ENCODE measurements at places on chromosomes 6 and 20. TPM values are rescaled to one million over a fixed set of nuclear protein-coding genes. Genes with fewer than 3 reads are reported as not detected.

GRCh38 chr6:25907475-25908014 is 22.9 kb downstream of the SLC17A2 start:
- no peak for DNase-seq

The THBS2 gene
- 176 TPM for total RNA-seq

The GPR6 gene
- not detected for total RNA-seq

- DNase-seq = no peak
Measured at GRCh38 chr6:155333414-155333813, 19.1 kb upstream of the TFB1M start.

GRCh38 chr6:154594496-154595198 is 84.2 kb upstream of the CNKSR3 start:
- no peak for DNase-seq

The MUC22 gene
- not detected for total RNA-seq

- DNase-seq = no peak
Measured at GRCh38 chr20:905396-905961, 10.7 kb downstream of the ANGPT4 start.

GRCh38 chr20:37911838-37912281 is 8.9 kb downstream of the VSTM2L start:
- peak; percentile 81 for DNase-seq

The WFDC13 gene
- total RNA-seq = not detected

The NKAIN4 gene
- total RNA-seq = not detected

The FAM162B gene
- total RNA-seq = 46.6 TPM

DNA sequence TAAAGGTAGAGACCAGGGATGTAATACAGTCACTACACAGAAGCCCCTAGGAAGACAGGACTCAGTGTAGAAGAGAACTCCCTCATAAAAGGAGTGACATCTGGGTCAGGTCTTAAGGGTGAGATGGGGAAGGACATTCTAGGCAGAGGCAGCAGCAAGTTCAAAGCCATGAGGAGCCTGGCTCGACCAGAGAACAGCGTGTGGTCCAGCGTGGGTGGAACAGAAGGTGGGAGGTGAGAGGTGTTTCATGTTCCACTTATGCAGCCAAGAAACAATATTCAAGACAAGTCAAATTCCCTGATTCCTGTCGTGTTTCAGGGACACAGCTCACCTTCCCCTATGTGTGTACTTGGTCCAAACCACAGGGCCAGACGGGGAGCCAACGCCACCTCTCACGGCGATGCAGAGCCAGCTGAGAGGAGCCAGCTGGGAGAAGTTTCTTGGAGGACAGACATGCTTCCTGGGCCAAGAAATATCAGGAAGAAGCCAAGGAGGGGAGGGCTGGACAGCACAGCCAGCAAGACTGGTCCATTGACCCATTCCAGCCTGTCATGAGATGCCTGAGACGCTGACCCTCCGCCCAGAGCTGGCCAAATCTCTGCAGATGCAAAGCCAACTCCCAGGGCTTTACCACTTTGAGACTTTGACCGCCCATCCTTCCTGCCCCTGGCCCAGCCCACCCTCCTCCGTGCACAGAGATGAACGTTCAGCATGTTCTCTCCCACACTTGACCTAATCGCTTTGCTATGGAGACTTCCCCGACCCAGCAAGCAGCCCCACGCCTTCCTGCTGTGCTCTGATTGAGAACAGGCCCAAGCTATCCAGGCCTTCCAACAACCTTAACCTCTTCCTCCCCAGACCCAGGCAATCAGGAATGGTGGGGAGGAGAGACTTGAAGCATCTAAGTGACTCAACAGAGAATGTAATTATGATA is 113.8 kb downstream of the PRND start:
- DNase-seq = peak; percentile 86

DNA sequence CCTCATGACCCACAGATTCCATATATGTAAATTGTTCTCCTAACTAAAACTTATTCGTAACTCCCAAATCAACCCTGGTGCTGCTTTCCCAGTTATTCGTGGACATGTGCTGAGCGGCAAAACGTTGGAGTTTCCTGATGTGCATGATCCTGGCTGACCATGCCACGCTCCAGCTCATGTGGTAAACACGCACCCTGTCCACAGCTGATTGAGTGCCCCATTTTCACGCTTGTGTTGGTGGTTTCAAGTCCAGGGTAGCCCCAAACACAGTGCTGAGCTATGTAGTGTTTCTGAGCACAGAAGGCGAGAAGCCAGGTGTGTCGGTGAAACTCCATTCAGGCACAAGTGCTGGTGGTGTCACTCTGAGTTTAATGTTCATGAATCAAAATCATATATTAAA is 19.1 kb upstream of the FOXC1 start:
- no peak for DNase-seq

DNA sequence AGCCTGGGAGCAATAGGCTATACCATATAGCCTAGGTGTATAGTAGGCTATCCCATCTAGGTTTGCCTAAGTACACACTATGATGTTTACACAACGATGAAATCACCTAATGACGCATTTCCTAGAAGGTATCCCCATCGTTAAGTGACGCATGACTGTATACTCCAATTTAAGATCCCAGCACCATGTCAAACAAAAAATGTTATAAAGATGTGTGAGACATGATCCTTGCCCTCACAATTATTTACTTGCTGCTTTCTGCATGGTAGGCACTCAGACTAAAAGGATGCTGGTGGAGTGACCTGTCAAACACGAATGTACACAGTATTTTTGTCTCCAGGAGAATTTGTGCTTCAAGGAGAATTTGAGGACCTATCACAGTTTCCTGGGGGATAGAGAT is 32.3 kb downstream of the SNAP25 start:
- no peak for DNase-seq

The PDYN gene
- total RNA-seq = not detected

GRCh38 chr20:19974630-19975435 is 42.3 kb upstream of the NAA20 start:
- DNase-seq = peak; percentile 84

The EPB41L1 gene
- total RNA-seq = 9.7 TPM

The ENPP5 gene
- 0.73 TPM for total RNA-seq
